ENCODE measurements at places on chromosomes 12 and 14.

GRCh38 chr12:46388427-46389021, 16.0 kb upstream of the SLC38A2 start:
- peak; percentile 78 for DNase-seq

DNA sequence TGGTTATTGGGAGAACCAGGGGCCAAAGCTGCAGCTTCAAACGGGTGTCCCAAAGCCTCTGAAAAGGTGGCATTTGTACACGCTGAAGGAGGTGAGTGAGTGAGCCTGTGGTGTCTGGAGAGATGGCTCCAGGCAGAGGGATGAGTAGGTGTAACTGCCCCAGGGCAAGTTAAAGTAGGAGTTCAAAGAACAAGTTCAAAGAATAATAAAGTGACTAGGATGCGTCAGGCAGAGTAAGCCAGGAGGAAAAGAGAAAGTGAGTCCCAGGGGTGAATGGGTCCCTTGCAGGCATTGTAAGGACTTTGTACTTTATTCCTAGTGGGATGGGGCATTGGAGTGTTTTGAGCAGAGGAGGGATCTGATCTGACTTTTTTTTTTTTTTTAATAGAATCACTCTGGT, 201.4 kb upstream of the PWP1 start:
- DNase-seq = no peak

DNA sequence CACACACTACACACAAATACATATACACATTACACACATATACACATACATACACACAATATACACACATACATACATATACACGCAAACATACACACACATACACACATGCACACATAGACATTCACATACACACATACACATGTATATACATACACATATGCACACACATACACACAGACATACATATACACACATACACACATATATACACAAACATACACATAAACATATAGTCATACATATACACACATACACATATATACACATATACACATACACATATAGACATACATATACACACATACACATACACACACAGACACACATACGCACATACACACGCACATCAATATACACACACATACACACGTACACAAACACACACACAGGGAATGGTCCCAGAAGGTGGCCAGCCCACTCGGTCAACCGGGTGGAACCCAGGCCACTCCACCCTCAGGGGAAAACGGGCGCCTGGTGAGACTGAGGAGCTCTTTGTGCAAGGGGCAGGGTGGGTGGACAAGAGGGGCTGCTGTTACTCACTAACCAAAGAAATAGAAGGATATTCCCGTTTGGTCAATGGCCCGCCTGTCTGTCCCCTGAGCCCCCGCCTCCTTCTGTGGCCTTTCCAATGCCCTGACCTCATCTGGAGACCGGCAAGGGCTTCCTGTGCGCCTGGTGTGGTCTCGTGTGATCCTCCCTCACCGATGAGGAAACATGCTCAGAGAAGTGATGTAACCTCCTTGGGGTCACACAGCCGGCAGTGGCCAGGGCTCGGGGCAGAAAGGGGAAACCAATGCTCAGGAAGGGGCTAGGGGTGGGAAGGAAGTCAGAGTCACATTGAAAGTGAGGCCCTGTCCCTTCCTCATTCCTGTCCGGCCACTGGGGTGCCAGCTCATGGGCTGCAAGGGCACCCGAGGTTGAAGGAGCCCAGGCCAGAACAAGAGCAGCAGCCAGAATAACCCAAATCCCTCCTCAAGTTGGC, 5.3 kb downstream of the TRPV4 start:
- DNase-seq = no peak

- DNase-seq = no peak
Observed at GRCh38 chr14:91142214-91142668, 28.4 kb downstream of the DGLUCY start.

DNA sequence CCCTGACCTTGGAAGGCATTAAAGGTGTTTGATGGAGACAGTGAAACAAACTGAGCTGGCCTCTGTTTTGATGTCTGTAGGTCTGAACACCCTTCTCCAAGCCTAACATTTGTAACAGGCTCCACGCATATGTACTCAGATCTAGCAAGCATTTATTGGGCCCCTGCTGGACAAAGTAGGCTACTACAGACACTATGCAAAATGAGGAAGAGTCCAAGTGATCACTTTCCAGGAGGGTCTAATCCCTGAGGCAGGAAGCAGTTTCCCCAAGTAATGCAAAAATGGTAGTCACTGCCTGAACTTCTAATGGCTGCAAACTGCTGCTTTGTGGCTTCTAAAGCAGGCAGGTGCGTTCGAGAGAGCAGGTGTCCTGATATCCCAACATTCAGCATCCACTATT, 405.8 kb downstream of the MED13L start:
- DNase-seq = no peak

GRCh38 chr12:1890810-1891209, 27.6 kb downstream of the CACNA2D4 start:
- DNase-seq = no peak

GRCh38 chr14:31051511-31051910, 25.3 kb upstream of the STRN3 start:
- DNase-seq = no peak

DNA sequence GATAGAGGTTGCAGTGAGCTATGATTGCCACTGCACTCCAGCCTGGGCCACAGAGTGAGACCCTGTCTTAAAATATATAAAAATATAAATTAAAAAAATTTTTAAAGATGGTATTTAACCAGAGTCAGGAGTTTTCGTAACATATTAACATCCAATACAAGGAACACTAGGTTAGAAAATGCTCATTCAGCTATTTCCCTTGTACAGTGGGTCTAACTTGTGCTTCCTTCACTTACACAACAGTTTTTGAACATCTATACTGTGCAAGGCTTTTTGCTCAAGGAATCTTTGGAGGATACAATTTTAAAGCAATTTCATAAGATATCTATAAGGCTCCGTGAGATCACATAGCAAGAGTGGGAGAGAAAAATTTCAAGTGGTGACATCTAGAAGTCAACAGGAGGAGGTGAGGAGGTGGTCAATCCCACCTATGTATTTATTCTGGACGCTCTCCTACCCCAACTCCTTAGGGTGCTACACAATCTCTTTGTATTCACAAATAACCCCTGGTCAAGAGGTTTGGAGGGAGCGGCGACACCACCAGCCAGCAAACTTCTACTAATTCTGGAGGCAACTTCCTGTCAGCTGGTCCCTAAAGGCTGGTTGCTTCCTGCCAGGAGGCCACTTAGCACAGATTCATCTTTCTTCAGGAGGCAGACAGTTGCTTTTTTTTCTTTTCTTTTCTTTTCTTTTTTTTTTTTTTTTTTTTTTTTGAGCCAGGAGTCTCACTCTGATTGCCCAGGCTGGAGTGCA, 22.2 kb downstream of the DUSP16 start:
- DNase-seq = no peak

GRCh38 chr14:81301813-81302212, 81.1 kb upstream of the GTF2A1 start:
- DNase-seq = no peak

GRCh38 chr14:44662250-44662891, 155.3 kb upstream of the FSCB start:
- DNase-seq = no peak

- DNase-seq = no peak
Observed at GRCh38 chr12:77406219-77406905, 341.0 kb upstream of the E2F7 start.

GRCh38 chr12:103548622-103549601, 38.2 kb upstream of the STAB2 start:
- peak; percentile 27 for DNase-seq

GRCh38 chr12:120055231-120056000, 61.1 kb downstream of the RAB35 start:
- DNase-seq = peak; percentile 29

DNA sequence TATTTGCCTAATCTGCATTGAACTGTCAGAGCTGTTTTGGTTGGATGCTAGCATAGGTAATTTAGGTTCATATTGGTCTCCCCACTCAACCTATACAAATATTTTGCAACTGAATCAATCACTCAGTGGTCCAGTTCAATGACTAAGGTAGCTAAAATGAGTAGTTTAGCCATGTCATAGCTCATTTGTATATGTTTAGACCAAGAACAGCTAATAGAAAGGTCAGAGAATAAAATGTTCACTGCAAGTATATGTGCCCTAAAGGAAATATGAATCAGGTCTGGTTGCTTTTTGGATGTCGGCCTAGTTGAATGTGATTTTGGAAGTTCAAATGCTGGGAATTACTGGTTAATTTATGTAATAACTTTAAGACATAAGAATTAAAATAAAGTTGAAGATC, 883.9 kb downstream of the LRFN5 start:
- DNase-seq = peak; percentile 26

DNA sequence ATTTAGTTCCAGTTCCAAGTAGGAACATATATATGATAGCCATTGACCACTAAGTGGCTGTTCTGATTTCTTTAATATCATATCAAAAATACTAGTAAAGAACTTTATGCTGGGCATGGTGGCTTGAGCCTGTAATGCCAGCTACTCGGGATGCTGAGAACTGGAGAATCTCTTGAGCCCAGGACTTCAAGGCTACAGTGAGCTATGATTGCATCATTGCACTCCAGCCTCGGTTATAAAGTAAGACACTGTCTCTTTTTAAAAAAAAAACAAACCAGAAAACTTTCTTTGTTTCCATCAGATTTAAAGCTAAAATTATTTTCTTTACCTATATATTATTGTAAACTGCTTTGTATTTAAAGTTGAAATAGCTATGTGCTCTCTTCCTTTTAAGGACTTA, 127.0 kb downstream of the SCAF11 start:
- DNase-seq = no peak

- DNase-seq = no peak
Observed at GRCh38 chr12:1443421-1444141, 150.8 kb downstream of the FBXL14 start.

GRCh38 chr12:57085999-57086492, 2.9 kb upstream of the NAB2 start:
- no peak for DNase-seq

DNA sequence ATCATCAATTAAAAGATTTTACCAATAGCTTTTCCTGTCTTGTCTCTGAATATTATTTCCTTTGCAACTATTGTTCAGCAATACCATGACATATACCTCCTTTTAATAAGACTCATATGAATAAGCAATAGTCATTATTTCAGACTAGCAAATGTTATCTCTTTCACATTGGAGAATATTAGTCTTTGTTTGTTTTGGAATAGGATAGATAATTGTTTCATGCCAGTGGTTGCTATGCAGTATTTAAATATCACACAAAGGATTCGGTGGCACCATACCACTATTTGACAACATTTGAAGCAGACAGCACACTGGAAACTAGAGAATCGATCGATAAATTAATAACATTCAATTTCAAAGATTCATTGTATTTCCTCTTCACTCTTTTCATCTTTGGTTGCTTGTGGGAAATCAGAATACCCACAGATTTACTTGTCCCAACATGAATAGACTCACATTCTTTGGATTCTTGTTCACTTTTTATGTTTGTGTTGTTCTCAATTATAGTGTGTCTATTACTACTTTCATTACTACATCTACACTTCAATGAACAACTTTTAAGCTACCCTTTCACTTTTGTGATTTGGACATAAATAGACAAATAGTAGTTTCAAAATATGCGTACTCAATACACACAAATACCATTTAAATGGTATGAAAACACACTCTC, 42.7 kb upstream of the TBPL2 start:
- DNase-seq = no peak

DNA sequence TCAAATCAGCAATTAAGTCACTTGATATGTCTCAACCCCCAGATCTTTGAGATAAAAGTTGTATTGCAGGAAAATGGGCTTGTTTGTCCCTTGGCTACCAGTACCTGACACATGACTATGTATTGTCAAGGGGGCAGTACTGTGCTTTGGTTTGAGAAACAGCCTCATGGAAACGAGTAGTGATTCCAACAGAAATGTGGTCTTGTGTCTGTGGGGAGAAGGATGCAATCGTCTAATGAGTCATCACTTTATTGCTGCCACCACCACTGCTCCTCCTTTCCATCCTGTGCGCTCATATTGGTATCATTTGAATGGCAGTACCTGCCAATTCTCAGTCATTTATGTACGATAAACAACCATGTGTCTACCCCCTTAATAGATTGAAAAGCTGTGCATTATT, 72.8 kb upstream of the ARHGAP5 start:
- peak; percentile 28 for DNase-seq

DNA sequence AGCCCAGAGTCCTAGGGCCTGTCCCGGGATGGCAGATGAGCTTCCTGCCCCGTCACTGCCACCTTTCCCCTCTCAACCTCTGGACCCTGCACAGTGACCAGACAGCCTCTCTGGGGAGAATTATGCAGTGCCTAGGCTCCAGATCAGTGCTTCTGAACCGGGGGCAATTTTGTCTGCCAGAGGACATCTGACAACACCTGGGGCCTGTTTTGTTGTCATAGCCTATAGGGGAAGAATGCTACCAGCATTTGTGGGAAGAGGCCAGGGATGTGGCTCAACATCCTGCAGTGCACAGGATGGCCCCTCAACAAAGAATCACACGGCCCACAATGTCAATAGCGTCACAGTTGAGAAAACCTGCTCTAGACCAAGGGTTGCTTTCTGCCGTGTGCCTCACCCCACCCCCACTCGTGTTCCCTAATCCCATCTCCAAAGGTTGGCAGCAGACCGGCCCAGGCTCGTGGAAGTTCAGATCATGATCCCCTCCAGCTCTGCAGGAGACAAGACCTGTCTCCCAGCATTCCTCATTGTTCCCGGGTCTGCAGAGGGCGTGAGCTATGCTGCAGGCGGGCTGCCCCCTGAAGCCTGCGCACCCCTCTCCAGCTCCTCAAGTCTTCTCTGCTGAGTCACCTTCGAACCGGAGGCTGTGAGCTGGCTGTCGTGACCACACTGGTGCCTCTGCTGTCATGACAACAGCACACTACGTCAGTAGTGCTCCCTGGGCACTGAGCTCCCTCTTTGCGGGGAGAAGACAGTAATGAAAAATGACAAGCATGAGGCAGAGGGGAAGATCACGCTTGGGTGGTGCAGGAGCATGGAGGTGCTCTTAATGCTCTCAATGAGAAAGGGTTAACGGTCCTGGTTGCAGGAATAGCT, 2.0 kb upstream of the GAPDH start:
- peak; percentile 98 for DNase-seq

DNA sequence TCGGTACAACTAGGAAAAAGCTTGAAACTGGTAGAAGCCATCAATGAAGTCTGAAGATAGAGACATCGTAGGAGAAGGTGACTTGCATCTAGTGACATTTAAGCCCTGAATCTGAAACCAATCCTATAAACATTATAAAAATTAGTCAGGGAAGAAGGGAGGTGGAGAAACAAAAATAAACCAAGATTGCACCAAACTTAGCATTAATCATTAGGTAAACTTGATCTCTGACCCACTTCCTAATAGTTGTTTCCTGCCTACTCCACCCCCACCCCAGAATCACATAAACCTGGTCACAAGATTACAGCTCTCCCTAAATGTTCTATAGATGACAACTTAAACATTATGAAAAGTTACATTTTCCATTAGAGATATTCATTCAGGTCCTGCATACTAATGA, 40.4 kb downstream of the TSPAN19 start:
- no peak for DNase-seq
